ENCODE measurements at places on chromosomes 6 and 20.

DNA sequence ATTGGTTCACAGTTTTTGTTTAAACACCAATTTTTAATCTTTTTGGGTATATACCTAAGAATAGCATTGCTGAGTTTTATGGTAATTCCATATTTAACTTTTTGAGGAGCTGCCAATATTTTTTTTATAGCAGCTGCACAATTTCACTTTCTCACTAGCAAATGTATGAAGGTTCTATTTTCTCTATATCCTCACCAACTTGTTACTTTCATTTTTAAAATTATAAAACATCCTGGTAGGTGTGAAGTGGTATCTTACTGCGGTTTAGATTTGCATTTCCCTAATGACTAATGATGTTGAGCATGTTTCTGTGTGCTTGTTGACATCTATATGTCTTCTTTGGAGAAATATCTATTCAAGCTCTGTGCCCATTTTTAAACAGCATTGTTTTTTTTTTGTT lies 452.1 kb downstream of the GRIK2 start:
- DNase-seq: no peak

GRCh38 chr6:142900227-142900971 lies 44.6 kb downstream of the HIVEP2 start:
- DNase-seq: no peak

DNA sequence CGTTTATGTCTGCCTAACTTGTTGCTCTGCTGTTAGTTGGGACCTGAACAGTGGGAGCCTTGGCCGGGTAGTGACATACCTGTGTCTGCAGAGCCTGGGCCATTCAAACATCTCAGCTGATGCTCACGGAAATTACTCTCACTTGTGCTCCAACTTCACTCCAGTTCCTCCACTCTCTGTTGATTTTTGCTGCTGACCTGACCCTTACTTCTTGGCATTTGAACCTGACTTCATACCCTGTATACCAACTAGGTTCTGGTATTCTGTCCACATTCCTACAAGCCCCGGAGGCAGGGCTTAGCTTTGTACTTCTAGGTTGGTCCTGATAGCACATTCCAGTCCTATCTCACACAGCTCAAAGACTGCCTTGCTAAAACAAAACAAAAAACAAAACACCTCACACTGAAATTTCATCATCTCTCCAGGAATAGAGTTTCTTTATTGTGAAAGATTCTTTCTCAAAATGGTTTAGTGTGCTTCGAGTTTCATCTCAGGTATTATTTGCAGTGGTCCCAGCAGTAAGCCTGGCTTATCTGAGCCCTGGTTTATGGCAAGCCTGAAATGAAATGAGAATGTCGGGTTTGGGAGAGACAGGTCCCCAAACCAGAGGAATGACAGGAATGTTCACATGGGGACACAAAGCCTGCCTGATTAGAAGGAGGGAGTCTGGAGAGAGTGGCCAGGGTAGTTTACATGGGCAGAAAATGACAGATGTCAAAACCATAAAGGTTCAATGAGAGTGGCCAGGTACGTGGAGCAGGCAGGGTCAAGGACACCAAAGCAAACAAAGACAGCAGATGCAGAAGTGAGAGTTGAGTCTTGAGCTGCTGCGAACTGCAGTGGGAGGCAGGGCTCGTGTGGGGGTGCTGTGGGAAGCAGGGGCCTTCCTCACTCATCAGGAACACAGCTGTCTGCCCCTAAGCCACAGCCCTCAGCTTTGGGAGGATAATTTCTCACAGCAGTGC lies 174.2 kb upstream of the HDAC2 start:
- DNase-seq: no peak

GRCh38 chr6:122791310-122791679 lies 2.2 kb downstream of the SMPDL3A start:
- DNase-seq: no peak

GRCh38 chr6:6812427-6812826 lies 223.9 kb downstream of the LY86 start:
- no peak for DNase-seq

DNA sequence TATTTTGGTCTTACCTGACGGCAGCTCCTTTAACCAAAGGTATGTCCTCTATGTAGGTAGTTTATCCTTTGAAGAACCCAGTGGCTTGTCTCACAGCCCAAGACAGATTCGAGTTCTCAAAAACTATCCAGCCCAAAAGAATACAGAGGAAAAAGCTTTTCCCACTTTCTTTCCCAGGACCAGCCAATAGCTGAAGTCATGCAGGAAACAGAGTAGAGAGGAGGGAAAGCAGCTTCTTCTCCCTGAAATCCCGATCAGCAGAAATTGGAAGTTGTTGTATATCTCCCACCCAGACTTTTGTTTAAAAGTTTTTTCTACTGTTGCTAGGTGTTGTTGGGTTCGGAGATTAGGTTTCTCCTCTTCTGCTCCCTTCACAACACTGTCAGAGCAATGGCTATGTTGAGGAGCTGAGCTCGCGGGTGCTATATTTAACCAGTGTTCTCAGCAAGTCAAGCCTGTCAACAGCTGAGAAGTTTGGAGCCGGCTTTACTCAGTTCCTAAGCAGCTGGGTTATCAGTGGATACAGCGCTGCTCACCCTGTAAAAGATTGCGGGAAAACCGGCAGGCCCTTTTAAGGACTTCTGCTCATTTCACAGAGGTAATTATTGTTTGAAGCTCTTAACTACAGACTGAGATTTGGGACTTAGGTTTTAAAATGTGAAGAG lies at the start of gene FILIP1:
Gene FILIP1, minus strand, starts transcription at position 401 of the 665 bp plus-strand sequence. CDS start 78,828 bp downstream, outside the sequence.
- no peak for DNase-seq

GRCh38 chr20:5642155-5642981 lies 107.8 kb upstream of the SHLD1 start:
- no peak for DNase-seq

GRCh38 chr6:53295176-53295575 lies 53.6 kb downstream of the ELOVL5 start:
- no peak for DNase-seq

GRCh38 chr6:75813476-75814250 lies 64.6 kb downstream of the MYO6 start:
- DNase-seq: no peak

- DNase-seq: no peak
These were observed 88.9 kb upstream of the FOXQ1 start for GRCh38 chr6:1222728-1223595.

DNA sequence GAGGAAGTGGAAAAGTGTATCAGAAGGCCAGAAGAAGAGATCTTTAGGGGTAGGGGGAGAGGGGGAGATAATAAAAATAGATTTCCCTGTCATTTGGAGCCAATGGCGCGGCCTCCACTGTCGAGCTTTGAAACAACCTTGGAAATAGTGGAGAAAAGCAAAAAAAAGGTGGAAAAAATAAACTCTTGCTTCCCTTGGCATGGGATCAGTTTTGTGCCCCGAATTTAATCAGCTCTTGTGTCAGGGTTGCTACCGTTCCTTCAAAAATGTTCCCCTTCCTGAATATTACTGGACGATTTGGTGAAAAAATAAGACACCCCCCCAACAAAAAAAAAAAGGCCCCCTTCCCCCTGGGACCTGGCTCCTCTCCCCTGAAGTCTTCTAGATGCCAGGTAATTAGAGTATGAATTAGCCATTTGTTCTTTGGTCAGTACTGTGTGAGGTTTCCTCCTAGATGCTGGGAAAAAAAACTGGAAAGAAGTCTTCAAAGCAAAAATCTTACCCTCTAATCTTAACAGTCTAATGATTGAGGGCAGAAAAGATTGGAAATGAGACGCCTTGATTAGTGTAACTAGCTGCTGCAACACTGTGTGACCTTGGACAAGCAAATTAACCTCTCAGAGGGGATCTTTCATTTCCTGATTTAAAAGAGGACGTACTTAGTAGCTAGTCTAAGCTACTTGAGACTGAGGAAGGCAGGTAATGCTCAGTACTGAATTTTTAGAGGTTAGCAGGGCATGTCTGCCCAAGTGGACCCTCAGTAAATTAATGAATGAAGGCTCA lies 872 bp upstream of the RBM39 start:
- DNase-seq: no peak

DNA sequence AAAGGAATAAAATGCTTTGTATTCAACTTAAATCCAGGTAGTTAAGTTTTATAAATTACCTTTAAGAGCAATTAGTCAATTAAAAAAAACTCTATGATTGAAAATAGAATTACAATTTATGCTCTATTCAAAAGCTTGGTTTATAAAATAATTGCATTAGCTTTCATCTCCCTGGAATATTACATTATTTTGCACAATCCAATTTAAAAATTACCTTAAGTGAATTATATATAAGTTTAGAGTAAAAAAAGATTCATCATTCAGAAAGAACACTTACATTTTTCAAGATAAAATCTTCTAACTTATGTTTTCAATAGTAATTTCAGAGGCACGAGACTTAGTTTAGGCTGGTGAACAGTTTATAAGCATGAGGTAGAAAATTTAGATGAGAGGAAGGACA lies 14.9 kb downstream of the SSR1 start:
- DNase-seq: no peak

DNA sequence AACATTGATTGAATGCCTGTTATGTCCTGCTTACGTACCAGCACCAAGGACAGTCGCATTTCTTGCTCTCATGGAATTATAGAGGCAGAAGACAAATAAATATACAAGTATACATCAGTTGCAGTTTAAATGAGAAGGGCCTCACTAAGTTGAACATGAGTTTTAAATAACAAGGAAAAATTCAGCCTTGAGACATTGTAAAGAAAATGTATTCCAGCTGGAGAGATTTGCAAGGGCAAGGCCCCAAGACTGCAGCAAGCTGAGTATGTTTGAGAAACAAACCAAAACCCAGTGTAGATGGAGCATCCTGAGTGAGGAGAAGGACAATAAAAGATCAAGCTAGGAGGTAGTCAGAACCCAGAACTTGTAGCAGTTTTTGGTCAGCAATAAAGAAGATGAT lies 123.2 kb upstream of the BMP5 start:
- no peak for DNase-seq

DNA sequence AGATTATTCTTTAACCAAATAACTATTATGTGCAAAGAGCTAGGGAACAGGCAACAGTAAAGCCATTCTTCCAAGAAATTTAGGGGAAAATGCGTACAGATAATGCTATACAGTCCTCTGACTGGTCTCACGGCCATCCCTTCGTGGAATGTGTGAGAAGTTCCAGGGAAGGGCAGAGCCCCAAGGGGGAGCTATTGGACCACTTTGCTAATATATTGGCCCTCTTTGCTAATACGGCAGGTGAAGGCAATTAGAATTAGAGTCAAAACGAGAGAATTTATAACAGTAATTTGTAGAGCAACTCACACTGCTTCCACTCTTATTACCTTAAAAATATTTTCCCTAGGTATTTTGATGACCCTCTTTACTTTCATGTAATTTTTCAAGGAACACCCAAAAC lies 140.4 kb downstream of the IMPG1 start:
- DNase-seq: no peak

GRCh38 chr6:106194949-106195921 lies 109.1 kb downstream of the PRDM1 start:
- no peak for DNase-seq

- no peak for DNase-seq
These were observed 101.1 kb upstream of the SCAF8 start for GRCh38 chr6:154632119-154632518.

- no peak for DNase-seq
These were observed 798 bp downstream of the DSP start for GRCh38 chr6:7542065-7542873.

GRCh38 chr6:152636609-152637295 lies 410 bp downstream of the SYNE1 start:
- DNase-seq: no peak

DNA sequence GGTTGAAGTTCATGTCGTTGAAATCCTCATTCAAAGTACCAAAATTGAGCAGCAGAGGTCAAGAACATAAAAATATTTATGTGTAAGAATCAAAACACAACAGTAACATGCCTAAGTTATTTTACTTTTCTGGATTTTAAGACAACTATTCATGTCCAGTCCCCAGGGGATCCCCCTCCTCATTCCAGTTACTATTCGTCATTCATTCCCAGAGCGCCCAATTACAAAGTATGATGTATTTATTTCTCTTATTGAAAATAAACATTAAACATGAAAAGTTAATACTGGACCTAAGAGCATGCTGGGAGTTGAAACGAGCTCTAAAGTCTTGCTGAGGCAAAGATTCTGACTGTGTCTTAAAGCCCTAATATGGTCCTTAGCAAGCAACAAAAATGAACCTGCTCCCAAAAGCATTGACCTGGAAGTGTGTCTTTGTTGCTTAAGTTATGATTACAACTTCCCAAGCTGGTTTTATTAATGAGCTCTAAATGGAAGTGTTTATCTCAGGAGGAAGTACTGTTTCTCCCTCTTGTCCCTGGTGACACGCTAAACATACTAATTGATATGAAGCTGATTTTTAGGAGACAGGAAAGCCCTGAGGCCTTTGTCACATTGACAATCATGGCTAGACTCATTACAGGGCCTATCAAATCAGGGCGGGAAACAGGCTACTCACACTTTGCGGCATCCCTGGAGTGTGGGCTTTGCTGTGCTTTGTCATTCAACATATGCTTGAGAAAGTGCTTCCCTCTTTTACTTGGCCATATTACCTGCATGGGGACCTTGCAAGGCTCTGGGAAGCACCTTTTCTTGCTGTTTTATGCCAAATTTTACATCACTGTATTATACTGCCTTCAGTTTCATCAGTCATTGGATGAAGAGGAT lies 192.2 kb upstream of the DTNBP1 start:
- DNase-seq: no peak

- DNase-seq: no peak
These were observed 8.4 kb downstream of the GABBR1 start for GRCh38 chr6:29624520-29624961.

- DNase-seq: no peak
These were observed 30.9 kb upstream of the E2F3 start for GRCh38 chr6:20370801-20371200.

- no peak for DNase-seq
These were observed 63.3 kb downstream of the MYLK4 start for GRCh38 chr6:2687456-2687855.

- no peak for DNase-seq
These were observed 44.5 kb downstream of the CEP85L start for GRCh38 chr6:118606858-118607257.

DNA sequence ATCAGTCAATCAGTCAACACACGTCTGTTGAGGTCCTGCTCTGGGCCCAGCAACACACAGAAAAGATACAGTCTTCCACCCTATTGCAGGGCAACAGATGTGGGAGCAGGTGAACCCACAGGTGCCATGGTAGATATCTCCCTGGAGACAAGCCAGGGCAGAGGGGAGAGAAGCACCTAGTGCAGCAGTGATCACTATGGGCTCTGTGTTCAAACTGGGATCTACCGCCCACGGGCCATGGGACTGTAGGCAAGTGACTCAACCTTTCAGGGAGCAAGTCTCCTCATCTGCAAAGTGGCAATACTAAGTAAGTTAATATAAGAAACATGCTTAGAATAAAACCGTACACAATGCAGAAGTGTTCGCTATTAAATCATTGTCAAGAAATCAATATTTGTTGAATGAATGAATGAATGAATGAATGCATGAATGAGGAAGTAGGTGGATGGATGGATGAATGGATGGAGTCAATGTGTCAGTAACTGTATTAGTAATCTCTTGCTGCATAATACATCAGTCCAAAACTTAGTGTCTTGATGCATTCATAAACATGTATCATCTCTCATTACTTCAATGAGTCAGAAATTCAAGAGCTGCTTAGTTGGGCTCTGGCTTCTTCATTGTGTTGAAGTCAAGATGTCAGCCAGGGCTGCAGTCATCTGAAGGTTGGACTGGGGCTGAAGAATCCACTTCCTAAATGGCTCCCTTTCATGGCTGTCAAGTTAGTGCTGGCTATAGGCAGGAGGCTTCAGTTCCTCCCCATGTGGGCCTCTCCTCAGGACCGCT lies 31.9 kb upstream of the NFATC2 start:
- DNase-seq: no peak
